ENCODE measurements at places on chromosomes 6 and 20. TPM values are rescaled to one million over a fixed set of nuclear protein-coding genes. Genes with fewer than 3 reads are reported as not detected.

The MTCH1 gene
- 395 TPM for polyA plus RNA-seq

The CLIC5 gene
- polyA plus RNA-seq: 10.1 TPM

The CHD6 gene
- polyA plus RNA-seq: 98.3 TPM

The C20orf141 gene
- polyA plus RNA-seq: 0.68 TPM

The AGPAT4 gene
- 11.8 TPM for polyA plus RNA-seq

The TMEM244 gene
- polyA plus RNA-seq: not detected

The COL9A1 gene
- polyA plus RNA-seq: 2.3 TPM

The WFDC10B gene
- polyA plus RNA-seq: 0.62 TPM

The SERINC3 gene
- polyA plus RNA-seq: 119 TPM

The TAGAP gene
- 1.9 TPM for polyA plus RNA-seq

The CDYL gene
- 28.9 TPM for polyA plus RNA-seq

The MYL9 gene
- 175 TPM for polyA plus RNA-seq

The SLC22A7 gene
- 40.1 TPM for polyA plus RNA-seq

The RNF5 gene
- polyA plus RNA-seq: 169 TPM

The NKX2-4 gene
- not detected for polyA plus RNA-seq

The DZANK1 gene
- 2.0 TPM for polyA plus RNA-seq

Measured in hepatocyte (in vitro differentiated cells).